ENCODE measurements at places on chromosomes 16 and 17.

DNA sequence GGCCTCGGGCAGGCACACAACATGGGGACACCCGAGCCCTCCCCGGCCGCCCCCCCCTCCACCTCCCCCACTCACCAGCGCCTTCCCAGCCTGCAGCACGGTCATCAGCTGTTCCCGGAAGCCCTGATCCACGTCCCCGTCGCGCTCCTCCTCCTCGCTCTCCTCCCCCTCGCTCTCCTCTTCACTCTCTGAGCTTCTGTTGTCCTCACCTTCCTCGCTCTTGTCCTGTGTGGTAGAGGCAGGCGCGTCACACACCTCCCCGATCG is 10.3 kb downstream of the MYBBP1A start:
- DNase-seq, result no peak

GRCh38 chr16:28935924-28936783 is 4.4 kb downstream of the CD19 start:
- DNase-seq, result peak; percentile 92

- DNase-seq, result no peak
Measured at GRCh38 chr16:23008041-23008440, 141.2 kb downstream of the USP31 start.

DNA sequence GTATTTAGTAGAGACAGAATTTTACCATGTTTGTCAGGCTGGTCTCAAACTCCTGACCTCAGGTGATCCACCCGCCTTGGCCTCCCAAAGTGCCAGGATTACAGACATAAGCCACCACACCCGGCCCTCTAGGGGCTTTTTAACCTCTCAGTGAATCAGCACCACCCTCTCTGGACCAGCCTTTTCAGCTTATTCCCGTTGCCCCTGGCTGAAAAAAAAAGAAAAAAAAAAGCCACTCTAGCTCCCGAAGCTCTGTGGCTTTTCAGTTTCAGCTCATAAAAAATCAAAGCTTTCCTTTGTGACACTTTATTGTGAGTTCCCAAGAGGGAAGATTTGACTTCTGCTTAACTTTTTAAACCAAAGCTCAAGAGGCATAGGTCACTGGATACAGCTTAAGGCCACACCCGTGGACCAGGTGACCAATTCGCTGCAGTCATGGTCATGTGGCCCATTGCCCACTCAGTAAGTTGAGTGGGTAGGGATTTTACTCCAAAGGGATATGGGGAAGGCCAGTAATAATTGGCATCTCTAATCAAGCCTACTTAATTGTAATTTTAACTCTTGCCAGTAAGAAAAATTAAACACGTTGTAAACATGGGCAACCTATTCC is 46.6 kb upstream of the MED13 start:
- no peak for DNase-seq

DNA sequence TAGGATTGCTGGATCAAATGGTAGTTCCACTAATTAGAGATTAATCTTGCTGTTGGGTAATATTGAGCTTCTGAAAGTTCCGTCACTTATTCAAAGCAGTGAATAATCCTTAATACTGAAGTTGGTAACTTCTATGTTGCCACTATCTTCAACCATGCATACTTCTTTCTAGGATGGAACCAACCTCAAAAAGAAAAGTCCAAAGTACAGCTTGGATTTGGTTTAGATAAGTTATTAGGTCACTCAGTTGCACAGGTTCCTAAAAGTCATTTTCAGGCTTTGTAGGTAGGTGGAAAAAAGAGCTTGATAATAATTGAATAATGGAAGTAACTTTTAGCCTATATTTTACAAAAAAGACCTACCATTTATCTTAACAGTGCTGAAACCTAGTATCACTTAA is 78.7 kb downstream of the MAP2K4 start:
- no peak for DNase-seq

GRCh38 chr17:77882040-77882439 is 76.5 kb upstream of the TNRC6C start:
- DNase-seq, result peak; percentile 57

GRCh38 chr17:82650723-82651122 is 2.5 kb upstream of the WDR45B start:
- DNase-seq, result no peak

DNA sequence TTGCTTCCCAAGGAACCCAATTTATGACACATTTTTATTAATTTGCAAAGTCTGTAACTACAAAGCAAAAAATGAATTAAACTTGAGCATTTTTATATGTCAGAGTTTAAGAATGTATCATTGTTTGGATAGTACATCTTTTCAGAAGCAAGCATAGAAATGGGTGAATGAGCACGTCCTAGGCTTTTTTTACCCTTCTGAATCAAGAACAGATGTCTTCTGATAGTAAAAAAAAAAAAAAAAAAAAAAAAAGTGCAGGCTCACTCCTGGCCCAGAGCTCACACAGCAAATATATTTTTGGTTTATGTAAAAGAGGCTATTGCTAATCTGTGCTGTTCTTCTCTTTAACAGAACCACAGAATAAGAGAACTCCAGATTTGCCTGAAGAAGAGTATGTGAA is 6.3 kb downstream of the TERF2IP start:
- DNase-seq, result no peak

GRCh38 chr16:14196539-14196938 is 125.4 kb downstream of the MRTFB start:
- DNase-seq, result no peak

GRCh38 chr17:30031214-30031869 is 85.3 kb upstream of the NSRP1 start:
- DNase-seq, result no peak

GRCh38 chr17:56751145-56751738 is 82.5 kb downstream of the C17orf67 start:
- no peak for DNase-seq

- no peak for DNase-seq
Measured at GRCh38 chr16:53913099-53913870, 209.3 kb downstream of the FTO start.

DNA sequence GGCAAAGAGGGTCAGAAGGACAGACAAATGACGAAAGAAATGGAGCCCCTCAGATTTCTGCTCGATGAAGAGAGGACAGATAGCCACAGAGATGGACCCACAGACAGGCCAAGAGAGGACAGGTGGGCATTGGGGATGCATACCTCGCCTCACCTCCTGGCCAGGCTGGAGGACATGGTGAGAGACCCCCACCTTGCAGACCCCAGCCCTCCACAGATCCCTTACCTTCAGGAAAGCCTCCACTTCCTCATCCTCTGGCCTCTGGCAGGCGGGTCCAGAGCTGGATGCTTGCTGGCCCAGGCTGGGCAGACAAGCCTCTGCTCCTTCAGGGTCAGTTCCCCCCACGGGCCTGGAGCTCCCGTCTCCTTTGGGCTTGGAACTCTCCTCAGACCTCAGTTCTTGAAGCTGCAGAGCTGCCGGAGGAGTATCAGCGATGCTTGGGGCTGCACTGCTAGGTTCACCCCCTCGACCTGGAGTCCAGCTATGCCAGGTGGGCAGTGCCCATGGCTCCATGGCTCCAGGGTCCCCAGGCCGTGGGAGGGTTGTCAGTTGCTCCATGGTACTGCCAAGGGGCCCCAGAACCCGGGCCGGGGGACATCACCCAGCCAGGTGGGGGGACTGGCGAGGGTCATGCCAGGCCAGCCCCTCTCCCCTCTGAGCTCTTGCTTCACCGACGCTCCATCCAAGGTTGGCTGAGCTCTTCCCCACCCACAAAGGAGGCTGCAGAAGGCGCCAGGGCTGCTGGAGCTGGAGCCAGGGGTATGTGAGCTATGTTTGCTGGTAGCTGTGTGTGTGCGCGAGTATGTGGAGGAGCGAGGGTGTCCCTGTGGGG is 1.0 kb downstream of the TSPOAP1 start:
- peak; percentile 89 for DNase-seq

DNA sequence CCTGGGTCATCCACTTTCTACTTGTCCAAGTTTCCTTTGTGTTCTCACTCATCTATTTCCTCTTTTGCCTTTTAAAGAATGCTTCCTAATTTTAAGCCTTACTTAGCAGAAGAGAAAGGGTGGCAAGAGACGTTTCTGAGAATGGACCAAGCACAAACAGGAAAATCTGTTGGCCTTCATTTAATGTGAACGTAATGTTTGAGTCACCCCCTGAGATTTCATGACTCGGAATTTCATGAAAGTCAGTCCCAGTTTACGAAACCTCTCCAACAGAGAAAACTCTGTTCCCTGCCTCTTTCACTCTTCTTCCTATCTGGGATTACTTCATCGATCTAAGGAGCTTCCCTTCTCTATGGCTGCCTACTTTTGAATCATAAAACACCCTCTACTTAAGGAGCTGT is at the start of gene CD300E:
CD300E (minus strand) TSS at position 46 of the 401 bp plus-strand sequence. CDS start 117 bp downstream, outside the sequence.
- DNase-seq, result no peak

DNA sequence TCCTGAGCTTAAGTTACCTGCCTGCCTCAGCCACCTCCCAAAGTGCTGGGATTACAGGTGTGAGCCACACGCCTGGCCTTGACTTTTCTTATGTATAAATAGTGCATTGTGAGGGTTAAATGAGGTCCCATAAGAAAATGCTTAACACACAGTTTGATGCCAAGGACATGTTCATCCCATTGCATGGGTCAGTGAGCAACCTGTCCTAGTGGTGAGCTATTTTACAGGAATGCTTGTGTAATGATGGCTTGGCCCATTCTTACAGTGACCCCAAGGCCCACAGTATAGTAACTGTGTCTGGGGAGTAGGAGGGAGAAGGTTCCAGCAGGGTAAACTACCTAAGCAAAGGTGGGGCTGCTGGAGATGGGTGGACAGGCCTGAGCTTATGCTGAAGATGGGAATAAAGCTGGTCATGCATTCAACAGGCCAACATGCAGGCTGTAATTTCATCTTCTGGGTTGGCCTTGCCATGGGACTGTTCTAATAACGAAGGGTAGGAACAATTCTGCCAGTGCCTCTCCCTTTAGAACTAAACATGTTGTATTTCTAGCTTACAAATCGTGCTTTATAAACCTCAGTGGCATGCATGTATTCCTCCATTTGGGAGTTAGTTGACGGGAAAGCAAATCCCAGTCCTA is 6.2 kb downstream of the ACSF2 start:
- DNase-seq, result no peak

- no peak for DNase-seq
Measured at GRCh38 chr17:65277576-65277975, 140.4 kb downstream of the RGS9 start.

GRCh38 chr17:46736100-46736499 is 82.4 kb downstream of the WNT3 start:
- no peak for DNase-seq

- DNase-seq, result peak; percentile 86
Measured at GRCh38 chr16:67155295-67156142, 4.2 kb downstream of the TRADD start.

DNA sequence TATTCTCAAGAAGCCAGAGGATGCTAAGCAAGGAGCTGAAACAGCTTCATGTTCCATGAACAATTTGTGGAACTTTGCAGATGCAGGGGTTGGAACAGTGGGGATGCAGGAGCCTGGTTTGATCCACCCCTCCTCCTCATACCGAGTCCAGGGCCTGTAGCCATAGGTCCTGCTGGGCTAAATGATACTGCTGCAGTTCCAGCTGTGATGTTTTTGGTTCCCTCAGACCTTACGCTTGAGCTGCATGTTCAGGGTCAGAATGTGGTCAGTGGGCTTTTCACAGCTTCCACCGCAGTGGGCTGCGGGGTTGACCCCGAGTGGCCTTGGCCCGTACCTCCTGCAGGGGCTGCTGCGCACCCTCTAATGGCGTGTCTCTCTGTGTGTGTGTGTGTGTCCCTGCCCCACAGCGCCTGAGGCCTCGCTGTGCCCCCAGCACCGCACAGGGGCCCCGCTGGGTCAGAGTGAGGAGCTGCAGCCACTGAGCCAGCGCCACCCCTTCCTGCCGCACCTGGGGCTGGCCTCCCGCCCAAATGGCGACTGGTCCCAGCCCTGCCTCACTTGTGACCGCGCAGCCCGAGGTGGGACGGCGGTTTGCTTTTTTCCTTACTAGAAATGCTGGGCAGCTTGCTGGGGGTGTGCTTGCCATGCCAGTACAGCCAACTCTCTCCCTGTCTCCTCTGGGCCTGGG is 48.2 kb downstream of the EPN2 start:
- no peak for DNase-seq

Data from stimulated activated effector memory CD8-positive, alpha-beta T cell treated with anti-CD3 and anti-CD28 coated beads, Interleukin-12 subunit alpha, Interleukin-12 subunit beta, amount 100 ng/mL, for 72 hours (primary cell).